Right ventricle myocardium inferior (tissue), 1 donor: ENCODE measurements at places on chromosomes 5 and 9. TPM values are rescaled to one million over a fixed set of nuclear protein-coding genes. Genes with fewer than 3 reads are reported as not detected.

The NEURL1B gene
- total RNA-seq, result 37.1 TPM

The BTNL3 gene
- total RNA-seq, result not detected

The PTGS1 gene
- total RNA-seq, result 4.0 TPM

DNA sequence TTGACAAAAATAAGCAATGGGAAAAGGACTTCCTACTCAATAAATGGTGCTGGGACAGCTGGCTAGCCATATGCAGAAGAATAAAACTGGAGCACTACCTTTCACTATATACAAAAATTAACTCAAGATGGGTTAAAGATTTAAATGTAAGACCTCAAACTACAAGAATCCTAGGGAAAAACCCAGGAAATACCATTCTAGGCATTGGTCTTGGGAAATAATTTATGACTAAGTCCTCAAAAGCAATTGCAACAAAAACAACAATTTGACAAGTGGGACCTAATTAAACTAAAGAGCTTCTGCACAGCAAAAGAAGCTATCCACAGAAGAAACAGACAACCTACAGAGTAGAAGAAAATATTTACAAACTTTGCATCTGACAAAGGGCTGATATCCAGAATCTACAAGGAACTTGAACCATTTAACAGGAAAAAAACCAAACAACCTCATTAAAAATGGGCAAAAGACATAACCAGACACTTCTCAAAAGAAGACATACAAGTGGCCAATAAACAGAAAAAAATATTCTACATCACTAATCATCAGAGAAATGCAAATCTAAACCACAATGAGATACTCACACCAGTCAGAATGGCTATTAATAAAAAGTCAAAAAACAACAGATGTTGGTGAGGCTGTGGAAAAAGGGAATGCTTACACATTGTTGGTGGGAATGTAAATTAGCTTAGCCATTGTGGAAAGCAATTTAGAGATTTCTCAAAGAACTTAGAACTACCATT lies 75.2 kb upstream of the CPEB4 start:
- no peak for DNase-seq

GRCh38 chr5:27026801-27027200 lies 11.6 kb downstream of the CDH9 start:
- DNase-seq, result no peak

DNA sequence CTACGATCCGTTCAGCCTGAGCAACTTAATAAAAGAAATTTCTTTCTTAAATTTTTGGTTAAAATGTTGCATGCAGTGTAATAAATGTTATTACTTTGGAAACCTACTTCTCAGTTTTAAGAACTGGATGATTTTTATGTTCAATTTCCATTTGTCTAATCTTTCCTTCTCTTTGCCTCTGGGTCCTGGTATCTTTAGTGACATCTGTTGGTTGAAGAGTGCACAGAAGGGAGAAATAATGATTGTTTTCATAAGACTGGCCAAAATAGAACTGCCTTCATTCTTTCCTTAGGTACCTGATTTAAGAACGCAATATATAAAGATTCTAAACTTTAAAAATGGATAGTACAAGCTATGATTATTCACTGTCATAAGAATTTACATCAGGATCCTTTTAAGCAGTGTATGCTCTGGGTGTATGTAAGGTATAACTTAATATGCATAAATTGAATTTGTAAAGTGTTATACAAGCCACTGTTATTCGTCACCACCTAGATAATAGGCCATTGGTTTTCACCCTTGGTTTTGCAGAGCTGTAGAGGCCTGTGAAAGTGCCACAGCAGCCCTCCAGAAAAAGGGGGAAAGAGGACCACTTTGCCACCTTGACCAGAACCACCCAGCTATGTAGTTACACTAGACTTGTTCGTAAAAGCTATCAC lies 82.8 kb upstream of the TLX3 start:
- DNase-seq, result no peak
